ENCODE measurements at places on chromosomes 5 and 9.

DNA sequence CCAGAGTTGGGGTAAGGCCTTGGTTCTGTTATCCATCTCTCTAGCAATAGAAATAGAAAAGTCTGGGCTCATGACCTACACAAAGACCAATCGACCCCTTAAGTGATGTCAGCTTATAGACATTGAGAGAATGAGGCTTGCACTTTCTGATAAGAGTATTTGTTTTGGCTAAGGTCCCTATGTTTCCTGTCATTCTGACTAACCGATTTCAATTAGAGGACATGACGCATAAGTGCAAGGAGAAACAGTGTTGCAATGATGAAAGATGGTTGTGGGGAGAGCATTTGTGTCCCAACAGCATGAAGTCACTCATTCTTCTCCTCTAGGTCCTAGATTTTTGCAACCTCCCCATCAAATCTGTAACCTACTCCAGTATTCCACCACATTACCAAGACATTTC, 255.1 kb downstream of the MAT2B start:
- no peak for DNase-seq

DNA sequence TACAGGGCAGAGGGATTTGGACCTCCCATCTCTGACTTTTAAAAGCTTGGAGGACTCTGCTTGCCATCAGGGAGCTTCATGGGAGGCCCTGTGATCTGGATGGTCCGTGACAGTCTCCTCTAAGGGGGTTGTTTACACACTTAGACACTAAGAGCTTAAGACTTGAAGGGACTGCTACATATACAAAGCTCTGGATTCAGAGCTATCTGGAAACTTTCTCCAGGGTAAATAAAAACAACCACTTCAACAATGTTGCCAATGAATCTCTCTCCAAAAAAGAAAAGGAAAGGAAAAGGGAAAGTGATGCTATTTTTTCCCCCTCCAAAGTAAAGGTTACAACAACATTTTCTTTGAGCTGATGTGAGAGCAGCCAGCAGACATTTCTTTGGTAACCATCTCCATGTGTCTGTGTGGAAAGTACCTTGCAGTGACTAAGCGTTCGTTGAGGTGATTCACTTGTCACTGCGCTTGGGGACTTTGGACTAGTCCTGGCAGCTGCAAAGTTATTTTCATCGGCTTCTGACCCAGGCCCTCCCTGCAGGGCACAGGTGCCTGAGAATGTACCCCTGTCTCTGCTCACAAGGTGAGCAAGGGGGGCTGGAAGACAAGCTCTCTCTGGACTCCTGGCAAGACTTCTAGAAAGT, 262.1 kb upstream of the KLF4 start:
- DNase-seq = no peak

DNA sequence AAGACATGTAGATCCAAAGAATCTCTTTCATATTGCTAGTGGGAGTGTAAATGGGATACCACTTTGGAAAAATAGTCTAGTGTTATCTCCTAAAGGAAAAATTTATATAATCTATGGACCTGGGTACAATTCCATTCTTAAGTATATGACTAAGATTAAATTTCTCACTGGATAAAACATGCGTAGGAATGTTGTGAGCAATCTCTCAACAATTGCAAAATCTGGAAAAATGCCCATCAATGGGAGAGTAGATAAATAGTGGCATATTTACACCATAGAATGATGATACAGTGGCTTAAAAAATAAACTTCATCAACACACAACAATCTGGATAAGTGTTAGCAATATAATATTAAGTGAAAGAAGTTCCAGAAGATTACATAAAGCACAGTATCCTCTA, 469.5 kb downstream of the MAN2A1 start:
- DNase-seq = no peak

DNA sequence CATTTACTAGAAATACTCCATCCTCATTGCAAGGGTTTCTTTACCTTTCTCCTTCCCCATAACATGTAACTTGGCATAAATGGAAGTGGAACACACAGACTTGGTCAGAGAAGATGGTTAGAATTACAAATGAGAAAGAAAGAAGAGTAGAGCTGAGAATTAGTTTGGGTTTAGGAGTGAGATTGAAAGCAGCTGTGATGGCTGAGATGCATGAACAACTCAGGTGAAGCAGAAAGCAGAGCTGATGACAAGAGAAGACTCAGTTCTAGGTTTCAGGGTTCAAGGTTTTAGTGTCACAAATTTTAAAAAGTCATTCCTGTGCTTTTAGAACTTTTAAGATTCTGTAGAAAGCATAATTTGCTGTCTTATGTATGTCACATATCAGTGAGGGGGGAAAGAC, 54.0 kb downstream of the TMEM161B start:
- no peak for DNase-seq

DNA sequence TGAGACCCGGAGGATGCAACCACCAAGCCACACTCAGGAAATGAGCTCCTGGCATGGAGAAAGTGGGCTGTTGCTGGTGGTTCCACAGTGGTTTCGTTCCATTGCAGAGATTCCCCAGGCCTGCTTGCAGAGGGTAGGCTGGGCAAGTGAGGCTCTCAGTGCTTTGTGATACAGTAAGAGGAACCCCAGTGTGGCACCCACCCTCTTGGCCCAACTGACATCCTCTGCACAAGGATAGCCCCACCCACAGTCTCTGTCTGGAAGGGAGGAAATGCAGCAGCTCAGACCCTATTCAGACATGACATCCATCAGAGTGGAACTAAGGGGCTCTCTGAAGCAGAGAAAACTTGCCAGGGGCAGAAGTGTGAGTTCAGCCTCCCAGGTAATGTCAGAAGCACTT, 69.6 kb upstream of the FSTL4 start:
- DNase-seq = no peak

- DNase-seq = no peak
Observed at GRCh38 chr5:86894056-86894455, 276.3 kb downstream of the COX7C start.
